ENCODE measurements at places on chromosomes 1 and 21.

DNA sequence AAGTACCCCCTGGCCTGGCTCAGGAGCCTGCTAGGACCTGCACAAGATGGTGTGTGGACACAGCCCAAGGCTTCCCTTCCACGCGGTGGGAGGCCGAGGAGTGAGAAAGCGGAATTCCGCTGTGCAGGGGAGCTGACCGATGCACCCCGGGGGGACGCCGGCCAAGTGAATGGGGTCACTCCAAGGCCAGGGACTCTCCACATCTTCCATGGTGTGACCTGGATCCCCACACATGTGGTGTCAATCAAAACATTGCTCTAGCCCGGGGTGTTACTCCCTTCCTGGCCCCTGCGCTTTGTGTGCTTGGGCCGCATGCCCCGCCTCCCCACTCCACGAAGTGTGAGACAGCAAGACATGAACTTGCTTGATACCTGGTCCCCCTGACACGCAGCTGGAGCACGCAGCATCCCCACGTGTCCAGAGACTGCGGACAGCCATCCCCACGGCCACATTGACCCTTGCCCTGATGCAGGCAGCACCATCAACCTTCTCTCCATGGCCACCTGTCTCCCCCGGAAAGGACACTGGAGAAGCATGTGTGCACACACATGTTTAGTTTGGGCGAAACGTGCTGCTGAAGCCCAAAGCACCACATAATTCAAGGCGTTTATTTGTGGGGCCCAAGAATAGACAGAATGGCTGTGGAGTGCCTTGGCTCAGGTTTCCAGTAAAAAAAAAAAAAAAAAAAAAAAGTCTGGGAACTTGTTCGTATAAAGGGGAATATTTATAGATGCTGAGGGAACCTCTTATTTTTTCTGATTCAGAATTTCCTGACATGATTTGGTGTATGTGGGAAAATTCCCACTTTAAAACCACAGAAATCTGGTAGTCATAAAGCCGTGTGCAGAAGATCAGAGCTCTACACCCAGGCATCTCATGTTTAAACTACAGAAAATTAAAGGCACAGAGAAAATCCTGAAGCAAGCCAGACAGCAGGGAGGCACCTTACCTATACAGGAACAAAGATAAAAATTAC is 171.7 kb downstream of the HUNK start:
- DNase-seq = no peak

DNA sequence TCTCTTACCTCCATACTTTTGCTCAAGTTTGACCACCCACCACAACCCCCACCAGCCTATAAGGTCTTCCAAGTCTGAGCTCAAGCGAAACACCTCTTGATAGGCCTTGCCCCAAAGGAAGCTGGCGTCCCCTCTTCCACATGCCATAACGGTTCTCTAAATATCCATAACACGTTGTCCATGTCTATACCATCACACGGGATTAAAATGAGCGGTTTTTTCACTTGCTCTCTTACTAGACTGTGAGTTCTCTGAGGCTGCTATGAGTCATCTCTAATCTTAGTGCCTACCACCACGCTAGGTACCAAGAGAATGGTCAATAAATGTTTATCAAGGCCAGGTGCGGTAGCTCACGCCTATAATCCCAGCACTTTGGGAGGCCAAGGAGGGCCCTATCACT is 41.0 kb downstream of the WASF2 start:
- DNase-seq = no peak

- DNase-seq = no peak
Measured at GRCh38 chr1:172277989-172278388, 142.5 kb upstream of the C1orf105 start.

GRCh38 chr1:110594456-110595352 is 11.5 kb downstream of the KCNA2 start:
- DNase-seq = no peak

DNA sequence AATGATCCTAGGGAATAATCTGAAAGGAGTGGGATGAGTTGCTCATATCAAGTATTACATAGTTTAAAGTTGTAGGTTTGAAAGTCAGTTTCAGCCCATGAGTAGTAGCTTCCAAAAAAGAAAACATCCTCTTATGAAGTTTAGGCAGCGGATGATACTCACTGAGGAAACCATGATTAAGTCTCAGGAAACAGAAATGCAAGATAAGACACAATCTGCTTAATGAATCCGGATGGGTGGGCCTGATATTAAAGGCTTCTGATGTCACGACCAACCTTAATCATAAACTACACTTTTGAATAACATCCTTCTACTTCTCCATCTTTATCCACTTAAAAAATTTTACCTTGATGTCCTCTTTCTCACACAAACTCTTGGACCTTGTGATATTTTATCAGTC is 61.8 kb downstream of the S1PR1 start:
- no peak for DNase-seq

DNA sequence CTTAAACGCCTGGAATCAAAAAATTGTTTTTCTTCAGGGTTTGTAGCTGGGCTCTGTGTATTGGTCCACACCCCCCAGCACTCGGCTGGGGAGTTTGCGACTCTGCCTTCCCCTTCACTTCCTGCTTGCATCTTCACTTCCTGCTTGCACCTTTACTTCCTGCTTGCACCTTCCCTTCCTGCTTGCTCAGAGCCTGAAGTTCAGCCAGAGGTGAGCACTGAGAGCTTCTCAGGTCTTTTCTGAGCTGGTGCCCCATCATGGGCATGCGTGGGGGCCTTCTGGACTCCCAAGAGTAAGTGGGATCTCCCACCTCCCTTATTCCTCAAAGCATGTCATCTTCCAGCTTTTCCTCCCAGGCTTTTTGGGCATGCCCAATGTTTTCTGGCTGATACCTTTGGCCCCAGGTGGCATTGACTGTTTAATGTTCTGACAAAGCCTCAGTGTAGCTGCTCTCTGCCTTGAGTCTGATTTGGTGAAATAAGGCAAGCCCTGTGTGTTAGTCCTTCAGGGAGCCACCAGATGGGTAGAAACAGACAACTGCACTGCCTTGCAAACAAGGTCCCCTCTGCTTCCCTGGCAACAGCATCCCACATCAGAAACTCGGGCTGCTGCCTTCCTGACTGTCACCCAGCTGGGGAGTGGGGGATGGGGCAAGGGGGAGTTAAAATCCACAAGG is 3.5 kb downstream of the KRTAP10-2 start:
- DNase-seq = peak; percentile 91

GRCh38 chr1:55626326-55626725 is 411.2 kb upstream of the USP24 start:
- no peak for DNase-seq

DNA sequence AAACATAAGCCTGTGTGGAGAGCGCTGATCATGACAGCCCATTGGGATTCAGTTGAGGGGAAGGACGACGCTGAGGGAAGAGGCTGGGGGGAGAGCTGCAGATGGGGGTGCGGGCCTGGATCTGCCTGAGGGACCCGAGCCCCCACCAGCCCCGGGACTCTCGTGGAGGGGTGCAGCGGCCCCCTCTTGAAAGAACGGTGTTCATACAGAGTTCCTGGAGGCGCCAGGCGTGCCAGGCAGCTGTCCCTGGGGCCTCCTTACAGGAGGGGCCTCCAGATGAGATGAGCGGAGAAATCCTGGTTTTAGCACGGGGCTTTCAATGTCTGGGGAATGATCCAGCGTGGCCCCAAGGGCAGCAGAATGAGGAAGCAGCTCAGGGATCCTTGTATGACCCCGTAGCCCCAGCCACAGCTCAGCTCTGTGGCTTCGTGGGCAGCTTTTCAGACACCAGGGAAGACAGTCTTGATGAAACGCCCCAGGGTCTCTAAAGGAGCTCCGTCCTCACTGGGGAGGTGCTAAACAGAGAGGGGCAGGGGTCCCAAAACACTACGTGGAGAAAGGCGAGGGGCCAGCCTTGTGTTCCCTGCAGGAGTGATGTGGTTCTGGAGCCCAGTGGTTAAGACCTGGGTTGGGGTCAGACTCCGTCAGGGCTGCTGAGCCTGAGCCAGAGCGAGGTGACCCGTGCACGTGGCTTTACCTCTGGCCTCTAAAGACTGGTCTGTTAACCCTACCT is 7.2 kb upstream of the DSCAM start:
- no peak for DNase-seq
